ENCODE measurements at places on chromosomes 7 and 10.

DNA sequence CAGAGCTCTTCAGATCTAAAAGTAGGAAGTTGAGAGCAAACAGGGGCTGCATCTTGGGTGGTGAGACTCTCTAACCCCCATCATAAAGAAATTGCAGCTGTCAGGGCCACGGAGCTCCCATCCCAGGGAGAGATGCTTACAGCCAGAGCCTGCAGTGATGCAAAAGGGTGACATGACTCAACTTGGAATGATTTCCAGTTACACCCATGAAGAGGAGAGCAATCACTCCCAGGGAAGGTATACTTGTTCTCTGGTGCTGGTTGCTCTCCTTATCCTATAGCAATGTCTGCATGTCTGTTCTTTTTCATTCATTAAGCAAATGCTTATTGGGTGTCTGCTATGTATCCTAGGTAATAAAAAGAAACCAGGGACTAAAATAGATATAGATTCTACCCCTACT is 228.0 kb downstream of the RAB11FIP2 start:
- peak; percentile 57 for ATAC-seq

GRCh38 chr7:78850093-78850740 is 603.2 kb downstream of the MAGI2 start:
- no peak for ATAC-seq

- no peak for ATAC-seq
Observed at GRCh38 chr10:82402906-82403401, 528.0 kb downstream of the NRG3 start.

- ATAC-seq = no peak
Observed at GRCh38 chr7:70587739-70588138, 544.2 kb upstream of the GALNT17 start.

DNA sequence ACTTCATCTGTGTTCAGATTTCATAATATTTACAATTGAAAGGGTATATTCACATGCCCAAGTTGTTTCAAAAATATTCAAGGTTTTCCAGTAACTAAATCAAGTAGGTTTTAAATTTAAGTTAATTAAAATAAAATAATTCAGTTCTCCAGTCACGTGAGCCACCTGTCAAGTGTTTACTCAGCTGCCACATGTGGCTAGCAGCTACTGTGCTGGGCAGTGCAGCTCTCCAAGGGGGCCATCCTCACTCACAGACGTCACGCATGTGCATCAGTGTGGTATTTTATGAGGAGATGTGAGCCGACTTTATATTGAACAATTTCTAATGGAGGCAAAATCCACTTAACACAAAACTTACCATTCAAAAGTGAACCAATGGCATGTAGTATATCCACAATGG is 69.7 kb upstream of the CAMK2B start:
- peak; percentile 47 for ATAC-seq

DNA sequence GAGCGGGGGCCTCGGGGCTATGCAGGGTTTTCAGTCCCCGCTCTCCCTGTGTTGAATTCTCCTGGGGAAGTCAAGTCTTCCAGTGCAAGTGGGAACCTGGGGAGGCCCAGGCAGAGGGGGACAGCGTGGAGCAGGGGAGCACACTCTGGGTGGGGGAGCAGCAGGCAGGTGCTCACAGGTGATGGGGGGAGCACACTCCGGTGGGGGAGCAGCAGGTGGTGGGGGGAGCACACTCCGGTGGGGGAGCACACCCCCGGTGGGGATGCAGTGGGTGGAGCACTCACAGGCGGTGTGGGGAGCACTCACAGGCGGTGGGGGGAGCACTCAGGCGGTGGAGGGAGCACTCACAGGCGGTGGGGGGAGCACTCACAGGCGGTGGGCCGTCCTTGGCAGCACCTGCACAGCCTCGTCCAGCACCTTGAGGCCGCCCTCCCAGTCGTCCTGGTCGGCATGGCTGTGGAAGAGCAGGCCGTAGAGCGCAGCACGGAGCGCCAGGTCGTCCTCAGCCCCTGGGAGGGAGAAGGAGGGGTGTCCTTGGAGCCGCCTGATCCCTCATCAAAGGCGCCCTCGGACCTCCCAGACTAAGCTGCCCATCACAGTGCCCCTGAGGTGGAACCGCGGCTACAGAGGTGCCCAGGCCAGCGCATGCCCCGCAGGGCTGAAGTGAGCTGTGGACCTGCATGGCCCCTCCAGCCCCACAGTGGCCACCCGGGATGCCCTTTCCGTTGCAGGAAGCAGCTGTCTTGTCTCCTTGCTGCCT is 56.7 kb downstream of the CFAP46 start:
- ATAC-seq = no peak

All from motor neuron (in vitro differentiated cells).